ENCODE measurements at places on chromosomes 5 and 9. TPM values are rescaled to one million over a fixed set of nuclear protein-coding genes. Genes with fewer than 3 reads are reported as not detected.
A peak's percentile ranks its signal among the peaks of the same experiment; 100 is the strongest.

GRCh38 chr9:136200424-136200823 is 4.5 kb downstream of the LHX3 start:
- DNase-seq = no peak

DNA sequence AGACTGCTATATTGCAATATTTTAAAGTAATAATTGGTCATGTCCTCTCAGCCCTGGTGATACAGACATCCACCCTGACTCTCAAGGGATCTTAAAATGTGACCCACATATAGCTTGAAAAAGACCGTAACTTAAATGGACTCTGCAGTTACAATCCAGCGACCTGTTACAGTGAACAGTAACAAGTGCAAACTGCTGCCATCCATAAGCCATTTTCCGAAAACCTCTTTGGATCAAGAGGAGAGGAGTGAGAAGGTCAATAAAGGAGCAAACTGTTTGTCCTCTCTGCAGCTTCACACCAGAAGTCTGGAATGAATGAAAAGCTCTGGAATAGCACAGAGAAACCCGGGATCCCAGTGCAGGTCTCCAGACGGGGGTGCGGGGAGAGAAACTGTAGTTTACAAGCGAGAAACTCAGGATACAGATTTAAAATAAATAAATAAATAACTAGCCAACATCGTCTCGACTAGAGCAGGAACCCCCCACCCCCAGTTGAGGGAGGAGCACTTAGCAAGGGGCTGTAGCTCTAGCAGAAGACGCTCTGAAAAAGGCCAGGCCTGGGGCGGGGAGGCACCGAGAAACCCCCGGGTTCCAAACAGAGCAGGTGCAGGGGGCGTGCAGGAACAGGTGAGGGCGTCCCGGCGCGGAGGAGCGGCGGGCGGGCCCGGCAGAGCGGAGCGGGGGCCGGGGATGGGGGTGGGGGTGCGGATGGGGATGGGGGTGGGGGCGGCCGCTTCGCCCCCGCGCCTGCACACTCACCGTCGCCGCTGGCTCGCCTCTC is 572 bp downstream of the ZDHHC21 start:
- peak; percentile 63 for DNase-seq

DNA sequence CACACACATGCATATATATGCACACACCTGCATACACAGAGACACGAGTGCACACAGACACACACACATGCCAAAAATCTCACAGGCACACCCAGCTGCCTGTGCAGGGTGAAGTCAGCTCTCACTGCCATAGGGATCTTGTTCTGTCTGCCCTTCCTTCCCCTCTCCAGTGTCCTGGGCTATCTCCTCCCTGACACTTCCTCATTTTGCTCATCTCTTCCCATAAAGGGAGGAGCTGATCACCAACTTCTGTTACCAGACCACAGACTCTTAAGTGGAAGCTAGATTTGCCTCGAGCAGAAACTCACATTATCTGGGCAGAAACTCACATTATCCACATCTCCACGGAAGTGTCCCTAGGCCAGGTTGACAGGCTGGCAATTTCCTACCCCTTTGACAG is 28.7 kb downstream of the LCP2 start:
- no peak for DNase-seq

GRCh38 chr9:2616692-2617377 is 4.8 kb upstream of the VLDLR start:
- no peak for DNase-seq

DNA sequence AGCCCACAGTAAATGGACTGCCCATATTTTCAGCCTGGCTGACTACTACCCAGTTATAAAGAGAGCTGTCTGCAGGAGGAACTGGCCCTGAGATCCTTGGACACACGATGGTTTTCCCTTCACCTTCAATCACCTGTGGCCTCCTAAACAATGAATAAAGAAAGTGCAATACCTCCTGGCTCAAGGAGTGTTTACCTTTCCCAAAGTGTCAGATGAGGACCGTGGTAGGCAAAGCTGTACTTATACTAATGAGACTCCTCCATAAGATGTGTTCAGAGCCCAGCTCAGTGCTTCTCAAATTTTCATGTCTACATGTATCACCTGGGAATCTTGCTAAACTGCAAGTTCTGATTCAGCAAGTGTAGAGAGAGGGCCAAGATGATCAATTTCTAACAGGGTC is 284.5 kb upstream of the VLDLR start:
- DNase-seq = no peak

- DNase-seq = no peak
These were observed 478.7 kb downstream of the PRR16 start for GRCh38 chr5:120942596-120943350.

- no peak for DNase-seq
These were observed 443.8 kb downstream of the SPOCK1 start for GRCh38 chr5:137055271-137055872.

DNA sequence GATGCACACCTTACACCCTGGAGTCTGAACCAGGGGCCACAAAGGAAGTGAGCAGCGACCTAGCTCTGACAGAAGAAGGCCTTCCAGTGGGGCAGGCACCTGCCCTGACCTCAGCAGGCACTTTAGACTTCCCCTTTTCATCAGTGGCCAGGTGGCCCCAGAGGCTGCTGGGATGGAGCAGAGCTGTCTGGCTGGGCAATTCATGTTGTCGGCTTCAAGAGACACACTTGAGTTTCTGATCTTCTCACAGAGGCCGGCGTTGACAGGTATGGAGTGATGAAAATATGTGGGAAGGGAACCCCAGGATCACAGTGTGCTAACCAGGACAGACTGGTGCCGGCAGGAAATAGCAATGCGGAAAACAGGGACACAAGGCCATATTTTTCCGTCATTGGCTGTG is 375.5 kb downstream of the CTNND2 start:
- DNase-seq = no peak

GRCh38 chr5:7779019-7780005 is 71.6 kb downstream of the CFAP90 start:
- DNase-seq = no peak

GRCh38 chr5:128303593-128303992 is 220.0 kb downstream of the SLC12A2 start:
- DNase-seq = no peak

DNA sequence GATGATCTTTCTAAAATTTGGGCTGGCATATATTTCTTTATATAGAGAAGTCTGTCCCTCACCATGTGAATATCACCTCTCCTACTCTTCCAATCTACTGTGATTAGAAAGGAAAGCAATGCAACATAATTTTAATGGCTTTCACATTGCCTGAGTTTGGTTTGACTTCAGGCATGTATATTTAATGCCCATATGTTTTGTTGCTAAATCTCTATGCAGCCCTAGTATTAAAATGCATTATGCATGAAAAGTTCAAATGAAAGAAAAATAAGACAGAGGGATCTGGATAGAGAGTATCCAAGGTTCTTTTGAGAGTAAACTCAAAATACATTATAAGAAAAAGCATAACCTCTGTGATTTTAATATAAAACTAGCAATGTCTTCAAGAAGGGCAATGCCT is 518.3 kb downstream of the PRR16 start:
- no peak for DNase-seq

DNA sequence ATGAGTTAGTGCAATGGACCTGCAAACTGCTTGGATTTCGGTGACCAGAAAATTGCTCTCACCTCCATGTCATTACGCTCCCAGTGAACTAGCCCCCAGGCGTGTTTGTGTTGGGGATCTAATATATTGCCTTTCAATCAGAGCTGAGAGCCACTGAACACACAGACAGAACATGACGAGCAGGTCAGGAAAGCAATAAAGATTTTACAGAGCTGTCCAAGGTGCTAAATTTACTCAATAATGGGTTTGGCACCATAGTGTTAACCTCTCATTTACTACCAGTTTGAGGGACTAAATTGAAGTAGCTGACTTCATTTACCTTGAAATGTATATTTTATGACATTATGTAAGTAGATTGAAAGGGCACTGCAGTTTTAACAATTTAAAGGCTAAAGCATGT is 383.0 kb downstream of the EBF1 start:
- DNase-seq = no peak

DNA sequence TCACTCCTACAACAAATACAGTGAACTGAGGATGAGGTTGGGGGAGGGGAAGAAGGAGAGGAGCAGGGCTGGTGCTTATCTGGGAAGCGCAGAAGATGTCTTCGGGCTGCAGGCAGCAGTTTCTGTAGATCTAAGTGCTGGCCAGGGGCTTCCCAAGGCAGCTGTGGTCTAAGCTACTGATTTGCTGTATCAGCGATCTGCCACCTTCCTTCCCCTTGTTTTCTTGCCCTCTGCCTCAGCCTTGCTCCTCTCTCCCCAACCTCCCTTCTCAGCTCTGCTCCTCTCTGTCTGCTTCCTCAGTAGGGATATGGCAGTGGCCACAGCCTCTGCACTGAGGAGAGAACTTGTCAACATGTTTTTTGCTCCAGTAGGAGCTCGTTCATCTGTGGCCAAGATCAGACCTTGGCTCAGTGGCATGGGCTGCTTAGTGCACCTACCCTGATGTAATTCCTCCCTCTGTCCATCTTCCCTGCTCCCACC is 42.8 kb upstream of the IL6ST start:
- no peak for DNase-seq

DNA sequence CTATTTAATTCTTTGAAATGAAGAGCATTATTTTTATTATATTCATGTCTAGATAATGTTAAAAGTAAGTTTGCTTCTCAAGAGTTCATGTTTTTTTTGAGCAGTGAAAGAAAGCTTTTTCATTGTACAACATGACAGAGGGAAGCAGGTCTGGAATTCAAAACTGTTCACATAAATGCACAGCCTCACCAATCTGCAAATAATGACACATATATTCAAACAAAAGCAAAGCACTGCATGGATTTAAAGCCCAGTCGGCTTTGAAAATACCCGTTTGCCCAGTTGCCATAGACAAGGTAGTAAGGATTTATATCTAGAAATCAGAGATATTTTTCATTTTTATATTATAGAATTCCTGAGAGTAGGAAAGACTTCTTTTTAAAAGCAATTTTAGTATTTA is 201.8 kb downstream of the CD180 start:
- DNase-seq = no peak

- DNase-seq = no peak
These were observed 260.5 kb downstream of the COX7C start for GRCh38 chr5:86878250-86878649.

DNA sequence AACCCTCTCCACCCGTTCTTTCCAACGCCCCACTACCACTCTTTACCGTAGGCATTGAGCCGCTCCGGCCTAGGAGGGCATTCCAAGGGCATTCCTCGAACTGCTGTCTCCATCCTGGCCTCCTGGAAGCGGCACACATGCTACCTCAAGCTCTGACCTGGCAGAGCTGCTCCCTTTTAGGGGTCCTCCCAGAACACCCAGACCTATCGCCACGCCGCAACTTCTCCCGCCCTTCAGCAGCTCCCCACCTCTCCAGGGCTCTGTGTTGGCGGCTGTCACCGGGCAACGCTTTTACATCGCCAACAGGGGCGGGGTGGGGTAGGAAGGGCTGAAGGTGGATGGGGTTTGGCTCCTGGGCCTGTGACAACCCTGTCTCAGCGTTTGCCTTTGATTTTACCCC is 4.6 kb upstream of the MYORG start:
- peak; percentile 64 for DNase-seq

- DNase-seq = no peak
These were observed 16.1 kb upstream of the MARCHF3 start for GRCh38 chr5:127046343-127047072.

DNA sequence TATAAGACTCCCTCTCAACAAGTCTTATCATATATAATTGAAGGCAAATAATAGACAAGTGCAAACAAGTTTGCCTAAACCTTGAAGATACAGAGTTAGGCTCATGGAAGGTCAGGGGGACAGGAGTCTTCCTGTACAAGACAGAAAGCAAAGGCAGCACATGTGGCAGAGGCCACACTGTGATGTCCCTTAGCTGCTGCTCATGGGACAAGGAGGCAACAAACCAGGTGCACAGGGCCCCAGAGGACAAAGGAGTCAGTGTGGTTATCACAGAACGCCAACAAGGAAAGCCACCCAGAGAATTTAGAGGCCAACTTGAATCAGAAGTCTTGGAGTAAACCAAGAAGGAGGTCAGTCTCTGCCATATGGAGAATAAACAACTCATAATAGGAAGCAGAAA is 444.8 kb downstream of the SPOCK1 start:
- no peak for DNase-seq

GRCh38 chr5:39203951-39204350 is 15.4 kb downstream of the FYB1 start:
- no peak for DNase-seq

GRCh38 chr9:75891277-75891741 is 836 bp downstream of the PCSK5 start:
- peak; percentile 62 for DNase-seq

GRCh38 chr9:6194934-6195333 is 20.7 kb upstream of the IL33 start:
- DNase-seq = no peak

GRCh38 chr5:136037001-136037705 is 8.4 kb downstream of the TGFBI start:
- no peak for DNase-seq

GRCh38 chr9:88804254-88804596 is 187.0 kb upstream of the S1PR3 start:
- no peak for DNase-seq

DNA sequence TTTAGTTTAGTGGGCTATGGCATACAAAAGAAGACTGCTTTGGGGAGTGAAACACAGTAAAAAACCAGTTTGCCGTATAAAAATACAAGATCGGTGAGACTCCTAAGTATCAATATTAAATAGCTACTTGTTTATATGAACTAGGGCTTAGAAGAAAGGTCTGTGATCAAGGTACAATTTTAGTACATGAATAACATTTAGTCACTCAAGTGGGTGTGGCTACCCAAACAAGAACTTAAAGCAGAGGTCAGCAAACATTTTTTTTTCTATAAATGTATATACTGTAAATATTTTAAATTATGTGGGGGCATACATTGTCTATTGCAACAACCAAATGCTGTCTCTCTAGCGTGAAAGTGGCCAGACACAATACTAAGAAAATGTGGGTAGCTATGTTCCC is 1452.5 kb upstream of the NUDT12 start:
- DNase-seq = no peak

DNA sequence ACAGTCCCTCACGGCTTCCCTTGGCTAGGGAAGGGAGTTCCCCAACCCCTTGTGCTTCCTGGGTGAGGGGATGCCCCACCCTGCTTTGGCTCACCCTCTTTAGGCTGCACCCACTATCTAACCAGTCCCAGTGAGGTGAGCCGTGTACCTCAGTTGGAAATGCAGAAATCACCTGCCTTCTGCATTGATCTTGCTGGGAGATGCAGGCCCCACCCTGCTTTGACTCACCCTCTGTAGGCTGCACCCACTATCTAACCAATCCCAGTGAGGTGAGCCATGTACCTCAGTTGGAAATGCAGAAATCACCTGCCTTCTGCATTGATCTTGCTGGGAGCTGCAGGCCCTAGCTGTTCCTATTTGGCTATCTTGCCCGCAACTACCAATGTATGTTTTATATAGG is 44.7 kb downstream of the CCL28 start:
- DNase-seq = no peak

Gene SPINK5
- 2.8 TPM for total RNA-seq

Gene FGF10
- total RNA-seq = 4.4 TPM

Gene NR6A1
- 7.0 TPM for total RNA-seq

Gene PDE6A
- 7.3 TPM for total RNA-seq

Gene FOXD4L6
- not detected for total RNA-seq

Gene ADAMTSL1
- 22.6 TPM for total RNA-seq

Gene GABRA1
- not detected for total RNA-seq

Gene GCNT4
- 6.1 TPM for total RNA-seq

Gene EXOSC2
- 25.7 TPM for total RNA-seq

Gene MEGF10
- total RNA-seq = 4.9 TPM

Gene ANKDD1B
- total RNA-seq = 8.0 TPM

Gene IRGM
- total RNA-seq = not detected

Gene SLC4A9
- 0.46 TPM for total RNA-seq

Gene FOXD4L5
- total RNA-seq = 0.29 TPM

Gene OGN
- total RNA-seq = 2.1 TPM

Gene GLDC
- 0.63 TPM for total RNA-seq

Gene SNCB
- total RNA-seq = not detected

Gene CEL
- total RNA-seq = 1.4 TPM

Gene HAPLN1
- total RNA-seq = 1.5 TPM

Gene RLN1
- total RNA-seq = not detected

Gene SLC36A1
- 38.1 TPM for total RNA-seq
